ENCODE measurements at places on chromosomes 16 and 17.

- DNase-seq: no peak
These were observed 856 bp upstream of the SCPEP1 start for GRCh38 chr17:56976941-56977608.

DNA sequence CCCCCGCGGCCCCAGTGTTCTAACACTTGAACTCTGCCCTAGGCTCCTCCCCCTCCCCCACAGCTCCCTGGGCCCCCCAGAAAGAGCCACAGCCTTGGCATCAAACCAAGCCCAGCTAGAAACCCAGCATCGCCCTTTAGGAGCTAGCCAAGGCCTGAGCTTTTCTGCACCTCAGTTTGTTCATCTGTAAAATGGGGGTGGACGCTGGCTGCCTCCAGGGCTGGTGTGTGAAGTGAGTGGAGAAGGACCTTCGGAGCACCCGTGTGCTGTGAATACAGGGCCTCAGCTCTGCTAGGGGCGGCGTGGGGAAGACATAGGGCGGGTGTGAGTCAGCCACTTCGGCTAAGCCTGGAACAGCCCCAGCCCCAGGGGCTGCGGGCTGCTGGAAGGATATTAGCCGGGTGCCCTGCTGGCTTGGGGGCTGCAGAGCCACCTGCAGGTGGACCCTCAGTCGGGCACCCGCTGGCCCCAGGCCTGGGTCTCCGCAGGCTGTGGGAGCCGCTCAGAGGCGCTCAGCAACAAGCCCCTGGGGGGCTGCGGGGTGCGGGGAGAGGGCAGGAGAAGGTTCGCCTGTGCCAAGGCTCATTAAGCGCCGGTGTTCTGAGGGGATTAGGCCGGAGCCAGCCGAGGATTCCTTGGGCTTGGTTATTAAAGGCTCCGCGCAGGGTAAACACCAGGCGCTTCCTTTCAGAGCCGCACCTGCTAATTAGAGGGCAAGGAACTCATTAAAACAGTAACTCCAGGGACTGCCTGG is 217.0 kb upstream of the CIBAR2 start:
- no peak for DNase-seq

DNA sequence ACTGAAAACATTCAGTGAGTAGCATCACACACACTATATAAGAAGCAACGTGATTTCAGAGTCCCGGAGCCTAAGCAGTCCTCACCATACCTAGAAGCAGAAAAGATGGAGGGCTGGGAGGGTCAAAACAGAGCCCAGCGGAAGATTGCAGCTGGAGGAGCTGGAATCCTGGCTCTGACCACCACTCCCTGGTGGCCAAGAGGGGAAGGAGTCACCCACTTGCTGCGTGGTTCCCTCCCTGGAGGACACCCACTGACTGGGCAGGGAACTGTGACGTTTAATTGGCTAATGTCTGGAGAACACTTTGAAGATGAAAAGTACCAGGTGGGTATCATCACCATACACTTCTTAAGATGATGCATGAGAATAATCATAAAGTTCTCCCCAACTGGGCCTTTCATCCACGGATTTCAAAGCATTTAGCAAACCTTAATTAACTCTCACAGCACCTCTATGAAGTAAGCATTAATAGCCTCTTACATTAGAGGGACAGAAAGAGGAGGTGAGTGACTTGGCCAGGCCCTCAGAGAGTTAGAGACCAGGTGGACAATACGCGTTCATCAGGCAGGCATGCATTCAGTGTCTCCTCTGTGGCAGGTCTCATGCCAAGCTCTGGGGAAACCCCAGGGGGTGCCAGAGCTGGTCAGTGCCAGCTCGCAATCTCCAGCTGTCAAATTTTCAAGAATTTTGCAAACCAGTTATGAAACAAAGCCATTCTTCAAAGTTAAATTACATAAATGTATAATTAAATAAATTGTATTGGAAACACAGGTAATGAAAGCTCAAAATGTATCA is 137.9 kb downstream of the AXIN2 start:
- no peak for DNase-seq

DNA sequence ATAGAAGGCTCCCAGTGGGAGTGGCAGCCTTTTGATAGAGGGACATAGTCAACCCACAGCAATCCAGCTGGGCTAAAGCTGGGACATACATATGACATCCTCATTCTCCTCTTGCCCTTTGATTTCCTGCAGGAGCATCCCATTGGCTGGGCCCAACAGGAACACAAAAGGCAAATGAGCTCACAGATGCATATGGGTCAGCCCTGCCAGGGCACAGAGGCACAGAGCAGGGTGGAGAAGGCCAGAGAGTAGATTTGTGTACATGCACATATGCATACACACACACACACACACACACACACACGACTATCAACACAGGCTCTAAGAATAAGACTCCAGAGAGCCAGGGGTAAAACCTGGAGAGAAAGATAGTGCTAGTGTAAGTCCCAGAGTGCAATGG is 58.6 kb downstream of the MMD start:
- no peak for DNase-seq

- no peak for DNase-seq
These were observed 227.2 kb upstream of the MON1B start for GRCh38 chr16:76963614-76964315.

DNA sequence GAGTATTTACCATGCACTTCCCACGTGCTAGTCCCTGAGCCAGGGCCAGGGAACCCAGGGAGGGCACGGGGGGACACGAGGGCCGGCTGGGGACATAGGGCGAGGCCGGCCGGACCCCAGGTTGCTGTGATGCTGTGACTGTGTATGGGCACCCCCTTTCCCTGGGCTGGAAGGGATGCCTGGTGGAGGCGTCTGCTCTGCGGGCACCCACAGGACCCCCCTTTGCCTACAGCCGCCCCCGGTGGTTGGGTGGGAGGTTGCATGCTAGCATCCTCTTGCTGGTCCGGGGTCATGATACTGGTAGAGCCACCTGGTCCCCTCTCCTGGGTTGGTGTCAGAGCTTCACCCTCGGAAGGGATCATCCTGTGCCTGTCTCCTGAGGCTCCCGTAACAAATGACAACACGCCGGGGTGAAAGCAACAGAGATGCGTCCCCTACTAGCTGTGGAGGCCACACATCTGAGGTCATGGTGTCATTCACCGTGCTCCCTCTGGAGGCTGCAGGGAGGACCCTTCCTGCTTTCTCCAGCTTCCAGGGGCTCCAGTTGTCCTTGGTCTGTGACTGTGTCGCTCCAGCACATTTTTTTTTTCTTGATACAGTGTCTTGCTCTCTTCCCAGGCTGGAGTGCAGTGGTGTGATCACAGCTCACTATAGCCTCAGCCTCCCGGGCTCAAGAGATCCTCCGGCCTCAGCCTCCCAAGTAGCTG is 3.1 kb upstream of the CIAO3 start:
- DNase-seq: no peak

DNA sequence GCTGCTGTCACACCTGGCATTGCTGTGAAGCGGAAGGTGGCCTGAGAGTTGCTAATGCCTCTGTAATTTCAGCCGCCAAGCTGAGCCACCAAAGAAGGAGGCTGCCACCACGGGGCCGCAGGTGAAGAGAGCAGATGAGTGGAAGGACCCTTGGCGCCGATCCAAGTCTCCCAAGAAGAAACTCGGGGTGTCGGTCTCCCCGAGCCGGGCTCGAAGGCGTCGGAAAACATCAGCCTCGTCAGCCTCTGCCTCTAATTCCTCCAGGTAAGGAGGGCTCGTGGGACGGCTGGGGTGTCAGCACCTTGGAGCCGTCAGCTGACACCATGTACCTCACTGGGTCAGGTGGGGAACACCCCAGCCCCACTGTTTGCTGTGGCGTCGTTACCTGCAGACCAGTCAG is 16.2 kb upstream of the IL17C start:
- no peak for DNase-seq

GRCh38 chr16:5041600-5042133 is 7.9 kb upstream of the NAGPA start:
- DNase-seq: no peak

DNA sequence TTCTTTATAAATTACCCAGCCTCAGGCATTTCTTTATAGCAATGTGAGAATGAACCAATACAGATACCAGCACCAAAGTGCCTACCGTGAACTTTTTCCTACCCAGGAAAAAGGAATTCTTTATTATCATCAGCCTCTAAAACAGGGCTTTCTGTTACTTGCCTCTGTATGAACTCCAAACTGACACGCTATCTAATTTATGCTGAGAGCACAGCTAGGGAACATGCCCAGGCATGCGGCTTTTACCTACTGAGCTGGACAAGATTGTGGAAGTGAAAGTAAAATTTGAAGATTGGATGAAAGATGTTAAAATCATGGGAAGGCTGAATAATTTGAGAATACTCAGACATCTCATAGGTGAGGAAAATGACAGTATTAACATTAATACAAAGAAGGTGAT is 24.4 kb upstream of the ADCY9 start:
- DNase-seq: no peak

DNA sequence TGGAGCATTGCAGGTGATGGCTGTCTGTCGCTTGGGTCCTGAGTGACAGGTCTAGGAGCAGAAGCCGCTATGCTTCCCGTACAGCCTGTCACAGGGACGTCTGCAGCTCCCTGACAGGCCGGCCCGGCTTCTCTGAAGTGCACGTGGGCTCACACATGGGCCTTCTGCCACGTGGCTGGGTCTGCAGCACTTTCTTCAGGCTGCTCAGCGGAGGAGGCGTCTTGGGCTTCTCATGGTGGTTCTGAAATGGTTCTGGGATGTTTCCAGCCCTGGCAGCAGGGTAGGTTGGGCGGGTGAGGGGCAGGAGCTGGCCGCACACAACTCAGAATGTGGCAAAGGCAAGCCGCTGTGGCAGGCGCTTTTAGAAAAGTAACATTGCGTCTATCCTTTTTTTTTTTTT is 80.3 kb upstream of the ZNF750 start:
- no peak for DNase-seq

DNA sequence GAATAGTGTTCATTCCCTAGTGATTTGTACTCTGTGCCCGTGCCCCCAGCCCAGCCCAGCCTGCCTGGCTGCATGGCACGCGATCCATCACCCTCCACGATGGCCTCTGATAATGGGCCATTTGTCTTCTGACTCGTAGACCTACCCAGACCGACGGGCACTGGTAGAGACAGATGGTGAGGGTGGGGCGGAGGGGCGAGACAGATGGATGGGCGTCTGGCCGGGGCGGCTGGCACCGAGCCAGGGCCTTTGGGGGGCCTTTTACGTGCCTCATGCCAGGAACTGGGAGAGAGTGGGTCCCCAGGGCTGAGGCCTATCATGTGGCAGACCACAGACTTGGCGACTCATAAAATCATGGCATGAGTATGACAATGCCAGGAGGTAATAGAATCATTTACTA is 25.4 kb downstream of the CRHR1 start:
- peak; percentile 35 for DNase-seq

- no peak for DNase-seq
These were observed at the start of gene KRTAP2-3 for GRCh38 chr17:41060052-41060604. TSS of gene KRTAP2-3 (minus strand) at chr17:41060114. CDS start at chr17:41060050, 64 bp downstream.

DNA sequence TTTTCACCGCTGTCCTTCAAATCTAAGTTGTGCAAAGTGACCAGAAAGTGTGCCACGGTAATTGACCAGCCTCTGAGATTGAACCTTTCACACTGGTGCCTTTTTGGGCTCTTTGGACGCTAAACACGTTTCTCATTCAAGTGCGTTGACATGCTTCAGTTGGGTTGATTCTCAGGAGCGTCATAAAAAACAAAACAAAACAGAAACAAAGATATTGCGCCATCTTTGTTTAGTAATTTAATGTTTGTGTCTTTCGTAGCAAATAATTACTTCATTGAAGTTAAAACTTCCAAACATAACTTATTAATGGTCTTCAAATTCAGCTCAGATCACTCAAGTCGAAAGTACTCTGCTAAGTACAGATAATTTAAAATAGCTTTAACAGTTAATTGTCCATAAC is 80.2 kb downstream of the OR1D5 start:
- no peak for DNase-seq

- no peak for DNase-seq
These were observed 27.8 kb downstream of the NAGPA start for GRCh38 chr16:5005916-5006315.

GRCh38 chr16:48011466-48011865 is 144.3 kb downstream of the ABCC12 start:
- no peak for DNase-seq

DNA sequence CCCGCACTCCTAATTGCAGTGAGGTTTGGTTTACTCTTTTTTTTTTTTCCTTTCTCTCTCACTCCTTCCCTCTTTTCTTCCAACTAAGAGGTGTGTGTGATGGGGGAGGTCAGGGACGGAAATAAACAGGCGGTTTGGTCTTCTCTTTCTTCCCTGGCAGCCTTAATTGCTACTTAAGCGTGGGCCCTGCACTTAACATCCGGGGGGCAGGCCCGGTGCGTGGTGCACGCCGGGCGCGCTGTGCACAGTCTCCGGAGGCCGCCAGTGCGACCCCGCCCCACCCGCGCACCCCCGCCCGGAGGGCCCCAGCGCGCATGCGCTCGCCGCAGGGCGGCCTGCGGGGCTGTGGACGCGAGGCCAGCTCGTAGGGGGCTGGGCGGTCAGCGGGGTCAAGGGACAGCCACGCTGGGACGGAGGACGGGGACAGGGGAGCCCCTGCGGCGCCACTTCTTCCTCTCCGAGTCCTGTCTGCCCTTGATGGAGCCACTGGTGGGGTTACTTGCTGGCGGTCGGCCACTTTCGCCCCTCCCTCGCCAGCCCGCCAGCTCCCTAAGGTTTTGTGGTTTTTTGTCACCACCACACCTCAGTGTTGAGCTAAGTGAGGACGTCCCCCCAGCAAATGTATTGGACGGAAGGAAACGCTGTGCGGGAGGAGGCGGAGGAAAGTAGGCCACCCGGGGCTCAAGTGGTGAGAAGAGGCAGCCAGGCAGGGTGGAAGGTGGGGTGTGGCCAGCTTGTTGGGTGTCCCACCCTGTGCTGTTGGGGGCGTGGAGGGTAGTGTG is 120.9 kb downstream of the MRM1 start:
- DNase-seq: no peak

- no peak for DNase-seq
These were observed 74.7 kb downstream of the YPEL2 start for GRCh38 chr17:59405944-59406705.

Data from NCI-H446 (cell line).